ENCODE measurements at places on chromosomes 11 and 22.

DNA sequence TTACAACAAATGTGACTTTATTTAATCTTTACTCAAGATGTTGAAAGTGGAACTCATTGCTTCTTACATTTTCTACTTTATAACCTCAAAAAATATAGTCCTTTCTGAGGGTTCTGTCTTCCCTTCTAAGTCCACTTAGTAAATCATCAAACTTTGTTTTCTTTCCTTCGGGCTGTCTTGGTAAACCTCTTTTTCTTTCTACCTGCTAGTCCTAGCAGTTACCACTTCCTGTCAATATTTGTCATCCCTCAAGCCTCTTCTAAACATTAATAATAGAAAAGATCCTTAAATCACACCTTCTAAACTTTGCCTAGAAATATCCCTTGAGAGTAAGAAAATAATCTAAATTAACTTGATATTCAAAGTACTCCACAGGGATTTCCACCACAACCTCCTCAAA, 580.4 kb downstream of the CNTN5 start:
- DNase-seq: no peak

DNA sequence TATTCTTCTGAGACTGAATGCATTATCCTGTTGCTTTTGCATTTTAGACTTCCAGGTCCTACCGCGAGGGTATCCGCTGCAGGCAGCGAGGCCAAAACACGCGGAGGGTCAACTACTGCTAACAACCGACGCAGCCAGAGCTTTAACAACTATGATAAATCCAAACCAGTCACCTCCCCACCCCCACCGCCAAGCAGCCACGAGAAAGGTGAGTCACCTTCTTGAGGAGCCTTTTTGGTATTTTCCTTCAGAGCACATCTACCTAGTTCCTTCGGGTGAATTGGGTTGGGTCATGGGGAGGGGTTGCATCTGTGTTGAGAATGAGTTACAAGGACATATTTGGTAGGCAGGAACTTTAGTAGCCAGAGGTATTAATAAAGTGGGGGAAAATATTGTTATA, 179.8 kb downstream of the NAV2 start:
- DNase-seq: no peak

DNA sequence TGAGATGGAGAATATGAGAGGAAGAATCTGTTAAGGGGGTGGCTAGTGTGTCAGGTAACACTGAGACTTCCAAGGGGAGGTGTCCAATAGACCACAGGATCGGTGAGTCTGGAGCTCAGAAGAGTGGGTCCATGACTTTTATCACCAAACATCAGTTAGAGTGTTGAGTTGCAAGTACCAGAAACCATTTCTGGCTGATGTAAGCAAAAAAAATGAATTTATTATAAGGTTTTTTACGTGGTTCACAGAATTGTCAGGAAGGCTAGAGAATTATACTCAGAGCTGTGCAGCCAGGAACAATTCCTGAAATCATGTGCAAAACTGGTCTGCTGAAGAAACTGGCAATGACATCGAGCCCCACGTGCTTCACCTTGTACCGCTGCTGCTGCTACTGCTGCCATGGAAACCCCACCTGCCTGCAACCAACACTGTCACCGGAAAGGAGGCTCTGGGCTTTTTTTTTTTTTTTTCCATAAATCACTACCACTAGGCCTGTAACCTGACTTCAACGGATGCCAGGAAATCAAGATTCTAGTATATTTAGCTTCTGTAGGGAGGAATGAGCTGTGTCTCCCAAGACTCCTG, 16.6 kb upstream of the STK33 start:
- no peak for DNase-seq

- no peak for DNase-seq
Measured at GRCh38 chr22:24076091-24076867, 65.2 kb downstream of the CABIN1 start.

- no peak for DNase-seq
Measured at GRCh38 chr11:13207665-13208594, 69.7 kb upstream of the BMAL1 start.

DNA sequence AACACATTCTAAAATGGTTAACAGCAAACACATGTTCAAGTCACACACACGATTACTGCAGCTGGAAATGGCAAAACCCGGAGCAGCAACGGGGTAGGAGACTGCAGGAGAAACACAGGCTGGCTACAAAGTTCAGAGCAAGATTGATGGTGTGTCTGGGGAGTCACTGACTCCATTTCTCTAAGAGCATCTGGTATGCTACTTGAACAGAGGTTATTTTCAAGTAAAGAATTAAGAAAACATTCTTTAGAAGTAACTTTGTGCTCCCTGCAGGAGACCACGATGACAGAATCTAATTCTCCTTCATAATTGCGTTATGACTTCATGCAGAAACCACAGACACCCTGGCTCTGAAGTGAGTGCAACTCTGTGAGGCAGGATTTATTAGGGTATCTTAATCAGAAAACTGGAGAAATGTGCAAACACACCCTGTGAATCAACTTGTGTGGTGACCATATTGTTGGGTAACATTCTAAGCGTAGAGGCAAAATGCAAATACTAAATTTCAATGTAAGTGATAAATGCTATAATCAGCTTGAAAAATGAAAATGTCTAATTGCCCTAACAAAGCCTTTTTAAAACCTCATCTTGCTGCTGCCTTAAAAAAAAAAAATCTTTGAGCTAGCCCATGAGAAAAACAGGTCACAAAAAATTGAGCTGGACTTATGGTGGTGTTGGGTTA, 303.0 kb downstream of the CADM1 start:
- no peak for DNase-seq

DNA sequence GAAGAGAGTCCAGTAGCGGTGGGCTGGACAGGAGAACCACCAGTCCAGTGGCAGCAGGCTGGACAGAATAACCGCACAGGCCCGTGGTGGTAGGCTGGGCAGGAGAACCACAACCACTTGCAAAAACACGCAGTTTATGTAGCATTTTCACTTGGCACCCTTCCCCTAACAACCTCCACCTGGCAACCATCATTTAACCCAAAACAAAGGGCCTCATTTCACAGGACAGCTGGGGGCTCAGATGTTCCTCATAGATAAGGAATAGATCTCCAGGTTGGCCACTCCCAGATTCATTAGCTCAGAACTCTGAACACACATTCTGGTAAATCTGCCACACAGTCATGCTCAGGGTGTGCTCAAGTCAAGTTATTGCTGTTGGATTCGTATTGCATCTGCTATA, 41.2 kb downstream of the SYTL2 start:
- DNase-seq: no peak

DNA sequence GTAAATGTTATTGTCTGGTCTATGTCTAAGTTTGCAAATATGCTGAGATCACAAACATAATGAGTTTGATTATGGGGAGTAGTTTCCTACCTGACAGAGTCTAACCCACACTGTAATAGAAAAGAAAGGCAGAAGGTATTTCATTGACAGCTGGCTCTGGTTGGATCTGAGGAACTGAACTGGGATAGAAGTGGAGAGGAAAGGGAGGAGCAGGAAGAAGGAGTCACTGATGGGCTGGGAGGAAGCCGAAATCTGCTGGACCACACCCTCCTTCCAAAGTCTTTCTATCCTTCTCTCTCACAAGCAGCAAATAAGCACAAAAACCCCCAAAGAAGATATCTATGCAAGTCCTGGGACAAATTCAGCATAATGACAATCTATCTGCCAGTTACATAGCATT, 11.7 kb downstream of the BLID start:
- no peak for DNase-seq

- no peak for DNase-seq
Measured at GRCh38 chr11:113721462-113722066, 15.5 kb upstream of the TMPRSS5 start.

All from stimulated activated CD4-positive, alpha-beta T cell treated with anti-CD3 and anti-CD28 coated beads, Interleukin-1b, Interleukin-23, amount 100 ng/mL, for 4 hours (primary cell).